Brain pericyte (primary cell): ENCODE measurements at places on chromosomes 1 and 21.

DNA sequence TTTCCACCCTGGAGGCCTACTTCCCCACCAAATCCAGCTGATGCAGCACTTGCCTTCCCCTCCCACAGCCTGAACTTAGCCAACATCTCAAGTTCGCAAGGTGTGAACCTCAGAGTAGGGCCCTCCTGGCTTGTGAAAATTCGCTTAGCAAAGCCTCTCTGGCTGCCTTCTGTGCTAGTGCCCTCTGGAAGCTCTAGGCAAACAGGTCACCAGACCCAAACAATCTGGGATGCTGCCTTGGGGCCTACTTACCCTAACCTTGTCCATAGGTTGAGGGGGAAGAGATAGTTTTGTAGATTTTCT lies 30.3 kb upstream of the TRABD2B start:
- DNase-seq, result no peak

GRCh38 chr1:176765608-176766007 lies 302.6 kb downstream of the PAPPA2 start:
- DNase-seq, result no peak

DNA sequence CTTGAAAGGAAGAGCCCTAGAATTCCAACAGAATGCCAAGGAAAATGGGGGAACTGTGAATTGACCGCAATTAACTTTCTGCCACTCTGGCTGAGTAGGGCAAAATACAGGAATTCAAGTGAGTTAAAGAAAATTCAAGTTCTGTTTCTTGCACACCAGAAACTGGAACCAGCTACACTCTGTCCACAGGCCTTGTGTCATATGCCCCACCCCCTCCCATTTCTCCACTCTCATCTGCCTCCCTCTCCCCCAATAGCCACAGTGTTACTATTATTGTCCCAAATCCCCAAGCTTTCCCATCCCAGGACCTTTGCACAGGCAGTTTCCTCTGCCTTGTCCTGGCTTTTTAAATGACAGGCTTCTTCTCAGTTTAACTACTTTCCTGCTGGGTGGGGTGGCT lies 4.3 kb upstream of the STK40 start:
- no peak for DNase-seq

- no peak for DNase-seq
Measured at GRCh38 chr1:42168391-42168670, 3.8 kb upstream of the GUCA2A start.

GRCh38 chr1:103459346-103459745 lies 66.2 kb upstream of the RNPC3 start:
- DNase-seq, result no peak

GRCh38 chr1:67759692-67760029 lies 73.6 kb downstream of the GNG12 start:
- no peak for DNase-seq
